Activated CD8-positive, alpha-beta memory T cell treated with anti-CD3 and anti-CD28 coated beads for 48 hours (primary cell): ENCODE measurements at places on chromosomes 11 and 22.

DNA sequence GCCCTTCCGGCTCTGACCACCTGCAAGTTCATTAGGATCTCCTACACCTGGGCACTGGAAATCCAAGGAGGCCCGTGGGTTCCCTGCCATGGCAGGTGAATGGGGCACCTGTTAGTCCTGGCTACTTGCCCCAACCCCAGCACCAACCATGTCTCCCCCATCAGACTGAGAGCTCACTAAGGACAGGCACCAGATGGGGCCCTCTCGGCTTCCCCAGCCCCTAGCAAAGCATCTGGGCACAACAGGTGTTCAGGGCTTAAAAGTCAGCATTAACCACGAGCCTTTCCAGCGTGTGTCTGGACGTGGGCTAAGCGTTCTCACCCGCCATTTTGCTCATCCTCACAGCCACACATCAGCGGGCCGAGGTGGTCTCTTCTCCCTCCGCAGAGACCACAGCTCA lies 2.2 kb downstream of the SULT4A1 start:
- no peak for DNase-seq

DNA sequence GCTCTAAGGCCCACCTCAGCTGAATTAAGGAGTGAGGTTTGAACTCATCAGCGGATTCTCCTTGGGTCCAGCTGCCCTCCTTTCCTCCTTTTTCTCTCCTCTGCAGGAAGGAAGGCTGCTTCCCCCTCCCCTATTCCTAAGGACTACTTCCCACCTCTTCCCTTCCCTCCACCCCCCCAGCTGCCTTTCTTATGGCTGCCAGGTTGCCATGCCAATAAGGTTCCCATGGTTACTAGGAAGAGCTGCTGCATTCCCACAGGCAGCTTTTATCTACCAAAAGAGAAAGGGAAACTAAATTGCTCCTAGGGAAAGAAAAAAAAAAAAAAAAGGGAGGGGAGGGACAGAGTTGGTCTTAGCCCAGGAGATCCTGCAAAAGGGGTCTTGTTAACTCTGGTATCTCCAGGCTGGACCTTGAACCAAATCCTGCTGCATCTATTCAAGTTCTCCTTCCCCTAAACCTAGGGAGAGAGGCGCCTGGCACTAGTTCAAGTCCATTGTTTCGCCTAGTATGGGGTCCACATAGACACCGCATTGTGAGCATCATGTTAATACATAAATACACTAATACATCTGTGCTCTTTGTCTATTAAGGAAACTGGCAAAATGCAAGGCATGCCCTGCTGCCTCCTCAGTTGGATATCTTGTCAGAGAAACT lies 21.2 kb upstream of the FEZ1 start:
- DNase-seq: no peak

DNA sequence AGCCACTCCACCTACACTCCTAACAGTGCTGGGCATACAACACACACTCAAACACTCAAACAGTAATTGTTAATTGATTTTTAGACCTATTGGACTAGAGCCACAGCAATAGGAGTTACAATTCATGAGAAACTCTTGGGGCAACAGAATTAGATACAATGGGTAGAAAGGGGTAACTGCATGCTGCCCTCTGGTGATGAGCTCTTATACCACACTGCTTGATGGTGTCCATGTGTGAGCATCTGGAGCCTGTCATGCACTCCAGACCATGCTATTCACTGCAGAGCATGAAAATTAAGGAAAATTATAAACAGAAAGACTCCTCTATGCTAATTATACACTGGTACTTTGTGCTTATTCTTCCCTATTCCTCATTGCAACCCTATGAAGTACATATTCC lies 975.5 kb upstream of the CCDC90B start:
- no peak for DNase-seq

DNA sequence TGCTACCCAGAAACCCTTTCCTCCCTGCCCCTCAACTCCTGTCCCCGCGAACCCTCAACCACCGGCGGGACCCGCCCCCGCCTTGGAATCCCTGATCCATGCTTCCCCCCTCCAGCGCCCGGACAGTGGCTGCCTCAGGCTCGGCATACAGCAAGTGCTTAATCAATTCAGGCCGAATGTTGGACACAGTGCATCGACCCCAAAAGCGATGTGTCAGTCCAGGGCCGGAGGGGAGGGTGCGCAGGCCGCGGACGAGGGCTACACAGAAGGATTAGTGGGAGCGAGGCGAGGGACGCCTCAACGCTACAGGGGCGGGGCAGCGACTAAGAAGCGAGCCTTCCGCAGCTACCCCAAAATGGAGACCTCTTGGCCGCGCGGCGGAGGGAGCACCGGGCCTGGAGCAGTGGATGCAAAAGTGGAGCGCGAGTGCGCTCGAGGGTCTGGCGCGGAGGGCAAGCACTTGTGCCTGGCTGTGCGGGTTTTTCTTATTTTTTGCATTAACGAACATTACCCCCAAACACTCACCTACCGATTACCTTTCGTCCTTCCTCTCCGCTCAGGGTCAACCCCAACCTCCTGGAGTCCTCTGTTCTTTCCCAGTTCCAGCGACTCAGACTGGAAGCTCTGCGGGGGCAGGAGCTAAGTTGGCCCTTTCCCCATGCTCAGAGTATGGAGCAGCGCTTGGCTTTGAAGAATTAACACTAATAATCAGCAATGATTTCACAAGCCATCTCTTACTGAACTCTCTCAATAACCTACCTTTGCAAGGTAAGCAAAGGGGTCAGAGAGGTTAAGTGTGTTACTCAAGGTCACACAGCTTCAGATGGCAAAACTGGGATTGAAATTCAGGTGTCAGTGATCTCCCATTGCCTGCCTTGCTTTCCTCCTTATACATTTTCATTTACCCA lies 30.0 kb upstream of the WNT11 start:
- DNase-seq: no peak

DNA sequence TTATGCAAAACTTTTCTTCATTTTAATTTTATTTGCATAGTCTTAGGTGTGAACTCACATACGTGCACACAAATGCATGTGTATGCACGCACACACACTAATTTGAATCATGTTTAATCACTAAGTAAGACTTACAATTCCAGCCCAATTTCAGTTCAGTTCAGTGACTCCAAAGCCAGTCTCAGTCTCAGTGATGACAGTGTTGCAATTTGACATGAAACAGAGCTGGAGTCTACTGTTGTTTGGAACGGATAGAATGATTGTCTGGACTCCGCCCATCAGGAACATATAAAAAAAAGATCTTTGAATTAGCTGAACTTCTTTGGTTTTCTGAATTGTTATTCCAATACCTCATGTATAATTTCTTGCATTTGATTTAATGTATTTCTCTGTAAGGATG lies 14.9 kb upstream of the OR51S1 start:
- no peak for DNase-seq

DNA sequence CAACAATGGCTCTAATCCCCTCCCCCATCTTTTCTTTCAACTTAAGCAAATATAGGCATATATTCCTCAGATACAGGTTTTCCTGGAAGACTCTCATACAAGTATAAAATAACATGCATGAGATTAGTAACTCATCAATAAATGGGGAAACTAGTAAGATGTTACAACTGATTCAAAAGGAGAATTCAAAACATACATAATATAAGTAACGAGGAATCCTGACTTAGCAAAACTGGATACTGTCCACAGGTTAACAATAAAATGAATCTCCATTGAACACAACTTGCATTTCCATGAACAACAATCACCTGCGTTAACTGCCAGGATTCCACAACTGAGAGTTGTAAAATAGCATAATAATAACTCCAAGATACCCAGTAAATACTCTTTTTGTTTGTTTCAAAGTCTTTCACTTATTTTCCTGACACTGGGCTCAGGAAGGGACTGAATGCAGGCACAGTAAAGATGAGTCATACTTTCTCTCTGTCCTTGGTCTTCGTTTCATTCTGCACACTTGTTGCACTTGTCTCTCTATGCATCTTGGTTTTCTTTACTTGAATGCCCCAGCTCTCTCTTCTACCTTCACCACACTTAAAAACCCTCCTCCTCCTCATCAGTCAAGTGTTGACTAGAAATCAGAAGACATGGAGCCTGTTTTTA lies 8.1 kb downstream of the APIP start:
- no peak for DNase-seq

GRCh38 chr11:2536440-2536989 lies 91.7 kb downstream of the KCNQ1 start:
- DNase-seq: no peak

GRCh38 chr11:14907411-14908213 lies 15.6 kb upstream of the CYP2R1 start:
- DNase-seq: peak; percentile 76

DNA sequence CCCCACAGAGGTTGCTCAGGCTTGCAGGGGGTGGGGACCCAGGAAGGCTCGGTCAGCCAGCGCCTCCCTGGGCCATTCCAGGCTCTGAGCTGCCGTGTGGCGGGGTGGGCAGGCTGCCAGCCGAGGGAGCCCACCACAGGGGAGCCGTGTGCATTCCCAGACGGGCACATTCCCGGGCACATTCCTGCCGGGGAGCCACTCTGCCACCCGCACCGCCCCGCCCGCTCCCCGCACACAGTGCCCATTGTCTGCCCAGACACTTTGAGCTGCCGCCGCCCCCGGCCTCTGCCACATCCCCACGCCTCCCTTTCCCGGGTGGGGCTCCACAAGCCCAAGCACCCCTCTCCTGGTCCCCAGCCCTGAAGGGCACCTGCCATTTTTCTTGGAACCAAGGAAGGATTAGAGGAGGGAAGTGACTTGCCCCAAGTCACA lies 27.4 kb downstream of the RPL3 start:
- no peak for DNase-seq

DNA sequence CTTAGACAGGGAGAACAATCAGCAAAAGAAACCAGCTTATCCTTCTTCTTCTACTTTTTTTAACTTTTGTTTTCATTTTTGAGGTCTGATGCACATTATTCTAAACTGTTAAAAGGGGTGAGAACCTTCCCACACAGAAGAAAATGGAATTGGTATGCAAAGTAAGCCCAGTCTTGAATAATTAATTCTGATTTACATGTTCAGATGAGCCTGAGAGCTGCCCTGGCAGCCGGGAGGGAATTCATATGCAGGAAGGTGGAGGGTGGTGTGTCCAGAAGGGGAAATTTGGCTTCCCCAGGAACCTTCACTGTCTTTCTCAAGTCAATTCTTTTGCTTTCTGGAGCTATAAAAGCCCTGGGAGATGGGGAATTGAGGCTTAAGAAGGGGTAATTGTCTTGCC lies 181.0 kb downstream of the INSC start:
- DNase-seq: no peak

GRCh38 chr11:2588809-2589537 lies 110.8 kb downstream of the KCNQ1OT1 start:
- DNase-seq: no peak

DNA sequence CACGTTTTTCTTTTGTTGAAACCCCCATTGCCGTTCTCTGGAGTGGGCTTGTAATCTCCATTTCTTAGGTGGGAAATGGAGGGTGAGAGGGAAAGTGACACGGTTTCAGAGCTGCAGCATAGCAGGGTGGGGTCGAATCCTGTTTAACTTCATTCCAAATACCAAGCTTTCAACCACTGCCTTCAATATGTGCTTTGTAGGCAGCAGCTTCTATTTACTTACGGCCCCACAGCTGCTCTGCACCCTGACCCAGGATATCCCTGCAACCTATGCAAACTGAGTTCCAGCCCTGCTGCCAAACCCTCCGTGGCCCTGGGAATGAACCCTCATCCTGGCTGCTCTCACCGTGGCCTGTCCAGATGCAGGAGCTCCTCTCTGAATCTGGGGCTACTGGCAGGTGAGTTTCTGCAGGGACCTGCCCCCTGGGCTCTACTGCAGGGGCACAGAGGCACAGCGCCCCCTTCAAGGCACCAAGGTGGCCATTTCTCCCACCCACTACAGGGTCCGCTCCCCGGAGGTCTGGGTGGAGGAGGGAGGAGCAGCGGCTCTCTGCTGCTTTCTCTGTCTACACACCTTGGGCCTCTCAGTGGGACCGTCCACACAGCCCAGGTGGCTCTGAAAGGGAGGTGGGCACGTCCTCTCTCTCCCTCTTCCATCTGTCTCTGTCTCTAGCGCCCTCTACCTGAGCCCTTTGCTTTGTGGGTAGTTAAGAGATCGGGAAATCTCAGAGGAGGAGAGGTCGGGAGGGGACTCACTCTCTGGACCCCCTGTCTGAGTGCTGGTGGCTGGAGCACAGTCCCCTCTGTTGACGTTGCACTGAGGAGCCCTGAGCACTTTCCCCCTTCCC lies 279.1 kb downstream of the BRD1 start:
- DNase-seq: no peak

DNA sequence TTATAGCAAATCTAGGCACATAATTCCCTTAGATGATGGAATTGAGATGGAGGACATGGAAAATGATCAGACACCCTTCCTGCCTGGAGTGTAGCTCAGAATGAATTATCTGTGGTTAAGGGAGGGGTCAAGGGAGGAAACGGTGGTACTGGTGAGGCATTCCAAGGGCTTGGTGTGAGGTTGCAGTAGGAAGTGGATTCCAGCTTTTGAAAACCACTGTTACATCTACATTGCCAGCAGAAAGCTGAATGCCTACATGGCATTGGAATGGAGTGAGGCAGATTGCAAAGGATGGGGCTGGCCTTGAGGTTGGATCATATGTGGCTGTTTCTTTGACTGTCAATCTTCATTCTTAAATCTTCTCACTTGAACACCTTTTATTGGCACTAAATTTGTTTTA lies 684.4 kb downstream of the NTM start:
- DNase-seq: no peak

DNA sequence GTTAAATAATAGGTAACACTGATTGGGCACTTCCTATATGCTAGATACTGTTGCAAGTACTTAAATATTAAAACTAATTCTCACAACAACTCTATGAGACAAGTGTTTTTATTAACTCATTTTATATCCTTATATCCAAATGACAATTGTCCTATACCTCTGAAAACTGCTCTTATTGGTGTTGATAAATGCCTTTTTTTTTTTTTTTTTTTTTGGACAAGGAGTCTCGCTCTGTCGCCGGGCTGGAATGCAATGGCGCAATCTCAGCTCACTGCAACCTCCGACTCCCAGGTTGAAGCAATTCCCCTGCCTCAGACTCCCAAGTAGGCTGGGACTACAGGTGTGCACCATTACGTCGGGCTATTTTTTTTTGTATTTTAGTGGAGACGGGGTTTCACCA lies 41.6 kb downstream of the MRTFA start:
- DNase-seq: no peak
